ENCODE measurements at places on chromosomes 3 and 15.

DNA sequence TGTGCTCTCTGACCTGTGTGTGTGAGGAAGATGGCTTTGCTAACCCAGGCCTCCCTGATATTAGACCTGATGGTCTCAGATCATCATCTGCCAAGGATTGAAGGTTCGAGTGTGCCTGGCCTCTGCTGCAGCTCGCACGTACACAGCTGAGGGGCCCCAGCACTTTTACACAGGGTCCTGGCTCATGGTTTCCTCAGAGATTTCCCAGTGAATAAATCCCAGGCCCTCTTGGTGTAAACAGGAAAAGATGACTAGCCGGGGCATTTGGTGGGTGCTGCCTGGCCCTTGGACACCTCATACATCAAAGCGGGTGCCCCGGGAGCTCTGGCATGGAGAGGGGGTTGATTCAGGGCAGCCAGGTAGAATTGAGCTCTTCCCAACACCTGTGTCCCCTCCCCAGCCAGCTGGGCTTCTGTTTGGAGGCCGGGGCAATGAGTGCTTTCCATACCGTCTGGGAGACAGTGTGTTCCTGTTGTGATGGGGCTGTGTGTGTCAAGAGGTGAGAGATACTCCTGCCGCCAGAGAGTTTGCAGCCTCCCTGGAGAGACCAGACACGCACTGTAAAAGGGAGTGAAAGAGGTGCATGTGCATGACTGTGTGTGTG is 72.5 kb upstream of the TLE3 start:
- DNase-seq: no peak

GRCh38 chr3:40024526-40024925 is 215.1 kb downstream of the MYRIP start:
- DNase-seq: no peak

GRCh38 chr15:88657326-88658069 is 18.7 kb downstream of the ISG20 start:
- DNase-seq: peak; percentile 56

DNA sequence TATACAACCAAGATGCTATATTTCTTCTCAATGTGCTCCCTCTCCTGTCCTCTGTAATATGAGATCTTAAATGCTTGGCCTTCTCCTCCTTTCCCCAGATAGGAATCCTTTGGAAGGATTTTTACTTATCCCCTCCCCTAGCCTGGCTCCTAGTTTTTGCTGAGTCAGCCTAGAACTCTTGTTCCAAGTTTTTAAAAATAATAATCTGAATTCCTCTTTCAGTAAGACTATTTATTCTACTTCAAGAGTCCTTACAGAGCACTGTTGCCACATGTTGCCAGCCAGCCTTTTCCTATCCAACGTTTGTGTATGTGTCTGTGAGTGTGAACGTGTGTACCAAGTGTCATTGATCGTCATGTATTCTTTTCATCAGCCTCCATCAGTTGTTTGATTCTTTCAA is 11.0 kb upstream of the KCNMB2 start:
- no peak for DNase-seq

DNA sequence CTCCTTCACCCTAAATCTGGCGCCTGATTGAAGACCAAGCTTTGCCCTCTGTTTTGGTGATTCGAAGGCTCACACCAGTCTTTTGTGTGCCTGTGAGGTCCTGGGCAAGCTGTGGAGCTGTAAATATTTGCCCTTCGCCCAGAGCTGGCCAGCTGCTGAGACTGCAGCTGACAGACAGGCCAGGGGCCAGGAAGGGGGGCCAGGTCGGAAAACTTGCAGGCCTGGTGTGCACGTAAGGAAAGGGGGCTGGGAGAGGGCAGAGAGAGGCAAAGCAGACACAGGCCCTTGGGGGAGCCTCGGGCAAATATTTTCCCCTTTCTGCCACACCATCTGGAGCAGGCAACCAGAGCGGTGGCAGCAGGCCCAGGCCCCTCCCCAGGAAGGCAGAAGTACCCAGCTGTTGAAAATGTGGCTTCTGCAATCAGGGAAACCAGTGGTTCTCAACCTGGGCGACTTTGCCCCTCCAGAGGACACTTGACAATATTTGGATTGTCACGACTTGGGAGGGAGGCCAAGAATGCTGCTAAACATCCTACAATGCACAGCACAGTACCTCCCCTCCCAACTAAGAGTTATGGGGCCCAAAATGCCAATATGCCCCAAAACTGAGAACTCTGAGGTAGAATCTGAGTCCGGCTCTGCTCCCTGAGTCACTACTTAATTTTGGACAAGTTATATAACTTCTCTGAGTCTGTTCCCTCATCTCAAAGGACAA is 2.5 kb downstream of the PDZRN3 start:
- no peak for DNase-seq

DNA sequence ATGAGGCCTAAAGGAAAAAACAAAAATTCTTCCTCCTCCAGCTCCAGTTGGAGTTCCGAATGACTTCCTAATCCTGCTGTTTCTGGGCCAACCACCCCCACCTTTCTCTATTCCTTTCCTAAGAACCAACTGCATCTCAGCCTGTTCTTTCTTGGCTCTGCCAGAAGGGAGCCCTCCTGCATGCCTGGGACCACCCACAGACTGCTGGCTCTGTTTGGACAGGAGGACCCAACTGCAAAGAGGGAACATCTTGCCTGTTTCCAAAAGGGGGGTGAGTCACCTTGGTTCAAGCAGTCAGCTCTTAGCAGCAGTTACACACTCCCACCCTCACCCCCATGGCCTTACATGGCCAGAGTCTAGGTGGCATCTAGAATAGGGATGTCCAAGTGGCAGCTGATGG is 116.0 kb upstream of the PRICKLE2 start:
- DNase-seq: no peak

- no peak for DNase-seq
Measured at GRCh38 chr15:91552555-91552954, 301.0 kb upstream of the SLCO3A1 start.

DNA sequence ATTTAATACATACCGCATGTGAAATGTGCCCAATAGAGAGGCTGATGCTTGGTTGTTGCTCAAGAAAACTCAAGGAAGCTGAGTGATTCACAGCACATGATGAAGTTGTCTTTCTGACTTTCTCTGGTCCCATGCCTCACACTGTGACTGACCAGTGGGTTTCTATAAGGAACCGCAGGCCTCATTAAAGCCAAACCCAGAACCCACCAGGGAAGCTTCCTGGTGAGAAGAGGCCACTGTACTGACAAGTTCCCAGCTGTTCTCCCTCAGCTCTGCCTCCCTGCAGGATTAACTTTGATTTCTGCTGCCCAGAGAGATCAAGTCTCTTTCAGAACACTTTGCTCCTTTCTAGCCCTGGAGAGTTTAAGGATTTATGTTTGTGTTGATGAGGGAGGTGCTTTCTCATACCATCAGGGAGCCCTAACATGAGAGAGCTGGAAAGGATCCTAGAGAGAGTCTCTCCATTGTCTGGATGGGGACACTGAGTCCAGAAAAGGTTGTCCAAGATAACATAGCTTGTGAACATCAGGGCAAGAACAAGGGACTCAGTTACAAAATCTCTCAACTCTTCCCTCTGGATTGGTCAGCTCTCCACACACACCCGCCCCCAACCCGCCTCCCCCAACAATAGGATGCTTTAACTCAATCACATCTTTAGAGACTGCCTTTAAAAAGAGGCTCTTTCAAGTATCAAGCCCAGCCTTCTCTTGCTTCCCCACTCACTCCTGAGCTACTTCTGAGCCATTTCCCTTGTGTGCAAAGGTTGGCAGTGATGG is 303.2 kb upstream of the TLE3 start:
- DNase-seq: no peak
